ENCODE measurements at places on chromosomes 4 and X.

GRCh38 chr4:87093443-87094123 is 126.8 kb downstream of the KLHL8 start:
- peak; percentile 43 for DNase-seq

DNA sequence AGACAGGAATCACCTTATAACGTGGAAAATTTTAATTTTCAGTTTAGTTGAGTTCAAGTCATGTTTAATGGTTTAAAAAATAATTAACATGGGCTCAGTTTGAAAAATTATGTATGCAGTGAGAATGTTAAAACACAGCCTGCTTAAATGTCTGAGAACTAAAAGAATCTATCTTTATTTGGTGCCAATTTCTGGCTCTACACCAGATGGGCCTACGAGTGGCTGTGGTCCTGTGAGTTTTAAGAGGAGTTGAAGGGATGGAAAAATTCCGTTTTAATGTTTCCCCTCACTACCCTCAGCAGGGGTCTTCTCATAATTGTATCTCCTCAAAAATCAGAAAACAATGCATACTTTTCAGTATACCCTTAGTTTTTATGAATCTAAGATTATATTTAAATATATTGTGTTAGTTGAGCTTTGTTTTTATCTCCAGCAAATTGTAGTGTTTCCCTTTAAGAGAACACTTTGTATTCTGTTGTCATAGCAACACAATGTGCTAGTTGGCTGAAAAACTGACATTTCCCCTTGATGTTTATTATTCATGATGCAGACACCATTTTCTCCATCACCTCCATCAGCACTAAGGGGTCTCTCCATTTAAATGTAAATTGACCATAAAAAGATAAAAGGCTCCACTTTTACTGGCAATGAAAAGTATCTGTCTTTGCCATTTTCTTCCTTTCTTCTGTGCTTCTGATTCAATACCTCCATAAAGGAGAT is 393.5 kb upstream of the GRIA3 start:
- DNase-seq = no peak

- DNase-seq = no peak
Measured at GRCh38 chr4:76550966-76551780, 116.1 kb downstream of the SHROOM3 start.

DNA sequence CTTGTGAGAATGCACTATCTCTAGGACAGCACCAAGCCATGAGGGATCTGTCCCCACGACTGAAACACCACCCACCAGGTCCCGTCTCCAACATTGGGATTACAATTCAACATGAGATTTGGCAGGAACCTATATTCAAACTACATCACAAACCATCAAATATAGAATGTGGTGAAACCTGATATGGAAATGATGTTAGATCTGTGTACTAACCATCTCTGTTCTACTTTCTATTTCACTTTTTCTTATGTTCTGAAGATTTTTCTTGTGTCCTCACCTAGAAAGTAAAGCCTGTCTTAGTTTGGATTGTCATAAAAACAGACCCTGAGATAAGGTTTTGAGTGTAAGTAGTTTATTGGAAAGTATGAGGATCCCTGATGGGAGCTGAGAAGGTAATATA is 37.8 kb upstream of the TACR3 start:
- no peak for DNase-seq

GRCh38 chrX:118734909-118735308 is 7.5 kb downstream of the IL13RA1 start:
- no peak for DNase-seq

- DNase-seq = no peak
Measured at GRCh38 chr4:127400276-127400675, 232.5 kb upstream of the INTU start.

GRCh38 chr4:3416821-3417221 is 24.9 kb upstream of the HGFAC start:
- DNase-seq = peak; percentile 6

GRCh38 chrX:113384628-113385027 is 544.0 kb upstream of the AMOT start:
- no peak for DNase-seq

DNA sequence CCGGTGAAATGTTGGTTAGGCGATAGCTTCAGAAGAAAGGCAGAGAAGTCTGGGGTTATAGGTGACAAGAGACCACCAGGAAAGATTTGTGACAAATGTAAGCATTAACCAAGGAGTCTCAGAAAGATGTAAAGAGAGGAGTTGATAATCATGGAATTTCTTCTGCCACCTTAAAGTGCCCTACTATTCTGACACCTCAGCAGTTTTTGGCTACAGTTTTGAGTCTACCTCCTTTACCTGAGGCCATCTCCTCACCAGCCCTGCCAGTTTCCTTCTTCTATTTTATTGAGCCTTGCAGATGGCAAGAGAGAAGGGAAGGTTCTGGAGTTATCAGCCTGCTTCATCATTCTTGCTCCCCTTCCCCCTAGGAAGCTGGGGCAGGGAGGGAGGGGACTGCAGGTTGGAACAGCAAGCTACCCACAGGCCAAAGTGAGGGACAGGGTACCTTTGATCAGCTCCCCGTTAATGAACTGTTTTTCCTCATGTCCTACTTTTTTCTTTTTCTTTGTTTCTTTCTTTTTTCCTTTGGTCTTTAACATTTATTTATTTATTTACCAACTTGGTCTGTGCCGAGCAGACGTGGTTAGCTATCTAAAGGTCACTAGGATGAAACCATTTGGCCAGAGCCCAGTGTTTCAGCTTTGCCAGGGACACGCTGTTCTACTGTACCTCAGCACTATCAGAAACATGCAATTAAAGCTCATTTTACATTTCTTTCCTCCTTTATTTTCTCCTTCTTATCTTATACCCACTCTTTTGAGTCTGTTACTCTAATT is 438.7 kb upstream of the AR start:
- no peak for DNase-seq

DNA sequence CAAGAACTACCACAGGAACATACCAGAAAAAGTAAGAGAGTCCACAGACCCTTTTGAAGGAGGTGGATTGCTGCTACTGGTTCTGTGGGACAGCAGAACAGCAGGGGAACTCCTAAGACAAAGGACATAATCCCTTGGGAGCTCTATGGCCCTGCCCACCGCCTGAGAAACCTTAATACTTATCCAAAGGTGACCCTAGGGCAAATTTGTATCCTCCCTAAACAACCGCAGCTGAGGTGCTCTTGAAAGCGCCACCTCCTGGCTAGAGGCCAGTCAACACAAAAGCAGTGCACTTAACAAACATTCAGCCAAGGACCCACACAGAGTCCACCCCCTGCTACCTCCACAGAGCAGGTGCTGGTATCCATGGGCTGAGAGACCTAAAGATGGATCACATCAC is 136.8 kb downstream of the ADAM29 start:
- DNase-seq = no peak

GRCh38 chrX:110257889-110258288 is 60.0 kb downstream of the AMMECR1 start:
- DNase-seq = no peak

DNA sequence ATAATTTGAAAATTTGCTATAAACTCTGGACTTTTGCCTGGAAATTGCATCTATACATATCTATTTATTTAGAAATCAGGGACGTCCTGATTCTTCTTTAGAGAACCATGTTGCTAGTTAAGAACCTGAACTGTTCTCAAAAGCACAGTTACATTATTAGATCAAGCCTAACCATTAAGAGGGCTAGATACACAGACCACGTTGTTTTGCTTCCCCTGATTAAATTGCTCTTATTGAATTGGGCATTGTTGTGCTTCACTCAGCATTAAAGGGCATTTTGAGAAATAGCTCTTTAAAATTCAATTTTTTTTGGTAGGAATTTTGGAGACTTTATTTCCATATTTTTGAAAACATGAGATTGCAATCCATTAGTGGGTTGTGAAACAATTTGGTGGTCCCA is 44.4 kb downstream of the FIP1L1 start:
- no peak for DNase-seq

DNA sequence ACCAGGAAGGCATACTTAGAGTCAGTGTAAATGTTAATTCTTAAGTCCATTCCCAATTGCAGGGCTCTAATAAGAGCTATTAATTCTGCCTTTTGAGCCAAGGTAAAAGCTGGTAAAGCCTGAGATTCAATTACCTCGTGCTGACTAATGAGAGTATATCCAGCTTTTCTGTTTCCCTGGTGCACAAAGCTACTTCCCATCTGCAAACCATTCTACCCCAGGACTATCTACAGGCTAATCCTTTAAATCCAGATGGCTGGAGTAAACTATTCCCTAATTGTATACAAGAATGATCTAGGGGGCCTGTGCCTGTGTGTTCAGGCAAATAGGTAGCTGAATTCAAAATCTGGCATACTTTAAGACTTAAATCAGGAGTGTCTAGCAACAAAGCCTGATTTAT is 365.0 kb downstream of the GPM6A start:
- DNase-seq = no peak

GRCh38 chr4:12359420-12359819 is 930.7 kb upstream of the HS3ST1 start:
- DNase-seq = no peak

DNA sequence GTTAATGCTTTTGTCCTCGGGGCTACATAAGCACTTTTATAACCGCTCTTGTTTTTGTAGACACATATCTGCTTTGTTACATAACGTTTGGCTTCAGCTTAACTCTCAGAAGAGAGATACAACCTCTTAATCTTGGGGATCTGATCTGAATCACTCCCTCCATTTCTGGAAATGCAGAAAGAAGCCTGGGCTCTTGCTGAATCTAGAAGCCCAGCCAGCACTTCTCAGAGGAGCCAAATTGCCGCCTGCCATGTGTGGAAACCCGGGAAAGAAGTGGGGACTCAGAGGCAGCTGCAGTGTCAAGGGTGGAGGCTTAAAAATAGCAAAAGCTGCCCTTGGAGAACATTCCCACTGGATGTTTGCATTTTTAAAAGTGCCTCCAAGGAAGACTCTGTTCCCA is 69.3 kb upstream of the LDB2 start:
- no peak for DNase-seq

DNA sequence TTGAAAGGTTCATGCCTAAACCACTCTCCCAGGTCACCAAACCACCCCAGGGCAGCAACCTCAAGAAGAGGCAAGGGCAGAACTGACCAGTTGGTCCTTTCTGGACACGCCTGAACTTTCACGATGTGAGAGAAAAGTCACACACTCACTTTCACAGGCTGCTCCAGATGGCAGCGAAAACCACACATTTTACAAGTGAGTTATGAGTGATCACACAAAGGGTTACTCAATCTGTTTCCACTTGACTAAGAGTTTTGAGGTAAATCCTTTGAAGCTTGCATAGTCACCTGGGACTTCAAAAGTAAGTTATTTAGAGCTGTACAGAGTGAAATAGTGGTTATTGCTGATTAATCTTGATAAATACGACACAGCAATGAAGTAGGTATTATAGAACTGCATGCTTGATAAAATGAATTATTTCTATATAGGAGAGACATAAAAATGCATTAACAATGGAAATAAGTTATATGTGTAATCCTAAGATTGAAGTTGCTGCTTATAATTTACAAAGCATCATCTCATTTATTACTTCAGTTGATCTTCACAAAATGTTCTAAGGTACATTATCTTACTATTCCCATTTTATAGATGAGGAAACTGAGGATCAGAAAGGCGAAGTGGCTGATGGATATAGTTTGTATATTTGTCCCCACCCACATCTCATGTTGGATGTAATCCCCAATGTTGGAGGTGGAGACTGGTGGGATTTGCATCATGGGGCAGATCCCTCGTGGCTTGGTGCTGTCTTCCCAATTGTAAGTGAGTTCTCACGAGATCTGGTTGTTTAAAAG is 103.0 kb upstream of the KLF3 start:
- peak; percentile 35 for DNase-seq

GRCh38 chr4:72365016-72365415 is 204.0 kb downstream of the ADAMTS3 start:
- no peak for DNase-seq

DNA sequence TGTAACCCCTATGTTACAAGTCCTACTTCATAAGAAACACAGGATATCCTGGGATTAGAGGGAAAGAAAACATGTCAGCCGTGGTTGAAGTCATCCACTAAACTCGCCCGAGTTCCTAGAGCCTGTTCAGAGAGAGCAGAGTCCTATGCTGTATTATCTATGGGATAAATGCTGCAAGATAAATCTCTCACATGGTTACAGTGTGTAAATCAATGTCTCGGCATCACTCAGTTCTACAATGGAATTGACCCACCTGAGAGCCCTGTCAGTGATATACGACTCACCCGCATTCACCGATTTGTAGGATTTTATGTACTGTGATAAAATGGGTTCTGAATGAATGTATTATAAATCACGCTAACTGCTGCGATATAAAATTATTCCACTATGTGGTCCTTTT is 127.8 kb upstream of the ANXA3 start:
- no peak for DNase-seq

- no peak for DNase-seq
Measured at GRCh38 chrX:153974003-153974725, 1.6 kb downstream of the TMEM187 start.

DNA sequence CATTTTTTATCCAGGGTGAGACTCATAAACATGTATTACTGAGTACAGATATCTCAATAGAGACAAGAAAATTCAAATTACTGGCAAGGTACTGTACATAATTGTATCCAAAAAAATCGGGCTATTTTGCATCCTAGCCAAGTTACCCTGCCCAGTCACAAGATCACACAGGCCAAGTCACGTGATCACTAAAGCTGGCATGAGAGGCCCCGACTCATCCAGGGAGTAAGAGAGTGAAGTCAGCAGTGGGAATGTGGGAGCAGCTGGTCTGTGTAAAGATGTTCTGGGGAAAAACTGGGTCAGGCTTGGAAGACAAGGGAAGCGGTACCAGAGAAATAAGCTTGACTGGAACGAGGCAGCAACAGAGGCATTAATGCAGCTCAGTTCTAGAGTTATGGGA is 119.3 kb upstream of the STS start:
- no peak for DNase-seq

DNA sequence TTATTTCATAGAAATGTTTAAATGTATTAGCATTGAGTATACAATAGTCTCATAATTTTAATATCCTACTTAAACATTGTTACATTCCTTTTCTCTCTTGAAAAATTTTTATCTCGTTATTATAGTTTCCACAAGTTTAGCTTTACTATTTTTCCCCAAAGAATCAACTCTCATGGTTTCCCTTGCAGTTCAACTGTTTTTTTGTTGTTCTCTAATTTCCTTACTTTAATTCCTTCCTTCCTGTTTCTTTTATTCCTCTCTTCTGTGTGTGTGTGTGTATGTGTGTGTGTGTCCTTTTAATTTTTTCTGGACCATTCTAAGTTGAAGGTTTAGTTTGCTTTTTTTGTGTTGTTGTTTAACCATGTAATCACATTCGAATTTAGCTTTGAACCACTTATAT is 171.1 kb downstream of the GASK1B start:
- DNase-seq = no peak

GRCh38 chr4:79083406-79084010 is 144.3 kb upstream of the PAQR3 start:
- DNase-seq = no peak

DNA sequence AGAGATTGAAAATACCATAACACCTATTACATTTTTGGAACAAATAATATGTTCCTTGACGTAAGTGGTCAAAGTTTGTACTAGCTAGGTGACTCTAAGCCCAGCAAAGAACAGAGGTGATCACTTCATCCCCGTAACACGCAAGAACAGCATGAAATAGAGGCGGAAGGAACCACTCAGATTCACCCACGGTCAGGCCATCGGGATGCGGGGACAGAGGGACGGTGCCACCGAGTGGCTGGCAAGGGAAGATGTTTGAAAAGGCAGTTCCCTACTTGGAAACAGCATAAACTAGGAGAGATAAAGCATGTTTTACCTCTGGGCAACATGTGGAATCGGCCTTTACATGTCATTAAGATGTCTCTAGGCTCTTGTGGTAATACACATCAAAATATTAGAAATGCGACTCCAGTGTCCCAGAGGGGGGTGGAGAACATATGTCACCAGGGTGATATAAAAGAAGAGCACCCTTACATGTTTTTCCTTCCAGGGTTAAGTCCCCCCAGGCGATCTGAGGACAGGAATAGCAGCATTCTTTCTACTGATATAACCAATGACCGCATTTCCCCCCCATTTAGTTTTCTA is 84.0 kb downstream of the PHKA2 start:
- no peak for DNase-seq
